Fibroblast of skin of back (primary cell): ENCODE measurements at places on chromosomes 6 and 20.

DNA sequence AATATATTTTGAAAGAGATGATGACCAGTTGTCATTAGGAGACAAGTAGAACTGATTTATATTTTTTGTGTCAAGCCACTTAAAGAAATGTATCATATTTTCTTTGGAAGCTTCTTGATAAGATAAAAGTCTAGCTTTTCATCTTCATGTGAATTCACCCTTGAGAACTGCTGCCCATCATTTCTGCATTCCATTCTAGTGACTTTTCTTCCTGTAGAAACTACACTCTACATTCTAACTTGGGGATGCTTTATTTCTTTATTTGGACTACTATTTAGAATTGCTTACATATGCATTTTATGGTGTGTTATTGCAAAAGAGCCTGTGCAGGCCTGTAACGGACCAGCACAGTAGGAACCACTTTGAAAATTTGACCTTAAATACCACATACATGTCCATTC is 335.0 kb upstream of the KCNQ5 start:
- DNase-seq: peak; percentile 82

DNA sequence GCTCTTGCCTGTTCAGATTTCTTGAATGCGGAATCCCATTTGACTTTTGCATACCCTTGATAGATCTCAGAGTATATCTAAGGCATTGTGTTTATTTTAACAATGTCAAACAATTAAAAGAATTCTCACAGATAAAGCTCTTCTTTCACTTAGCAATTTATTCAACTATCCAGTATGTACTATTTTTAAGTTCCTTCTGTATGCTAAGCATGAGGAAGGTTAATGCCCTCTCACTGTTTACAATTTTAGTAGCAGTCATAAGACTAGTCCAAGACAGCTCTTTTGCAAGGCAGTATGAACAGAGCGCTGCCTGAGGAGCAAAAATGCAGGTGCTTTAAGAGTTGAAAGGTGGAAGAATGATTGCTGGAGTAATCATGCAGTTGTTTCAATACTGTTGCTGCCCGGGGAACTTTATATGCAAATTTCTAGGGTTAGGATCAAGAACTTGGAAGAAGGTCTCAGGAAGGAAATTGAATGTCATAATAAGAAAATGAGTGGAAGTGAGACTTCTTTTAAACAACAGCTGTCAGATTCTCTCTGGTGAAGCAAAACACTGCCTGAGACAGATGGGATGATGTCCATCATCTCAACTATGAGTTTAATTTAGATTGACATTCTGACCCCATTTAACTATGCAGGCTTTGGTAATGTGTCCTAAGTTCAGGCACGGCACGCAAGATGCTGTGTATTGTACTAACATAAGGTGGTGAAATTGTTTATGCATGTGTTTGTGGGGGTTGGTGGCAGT is 1303.5 kb upstream of the CITED2 start:
- DNase-seq: no peak

DNA sequence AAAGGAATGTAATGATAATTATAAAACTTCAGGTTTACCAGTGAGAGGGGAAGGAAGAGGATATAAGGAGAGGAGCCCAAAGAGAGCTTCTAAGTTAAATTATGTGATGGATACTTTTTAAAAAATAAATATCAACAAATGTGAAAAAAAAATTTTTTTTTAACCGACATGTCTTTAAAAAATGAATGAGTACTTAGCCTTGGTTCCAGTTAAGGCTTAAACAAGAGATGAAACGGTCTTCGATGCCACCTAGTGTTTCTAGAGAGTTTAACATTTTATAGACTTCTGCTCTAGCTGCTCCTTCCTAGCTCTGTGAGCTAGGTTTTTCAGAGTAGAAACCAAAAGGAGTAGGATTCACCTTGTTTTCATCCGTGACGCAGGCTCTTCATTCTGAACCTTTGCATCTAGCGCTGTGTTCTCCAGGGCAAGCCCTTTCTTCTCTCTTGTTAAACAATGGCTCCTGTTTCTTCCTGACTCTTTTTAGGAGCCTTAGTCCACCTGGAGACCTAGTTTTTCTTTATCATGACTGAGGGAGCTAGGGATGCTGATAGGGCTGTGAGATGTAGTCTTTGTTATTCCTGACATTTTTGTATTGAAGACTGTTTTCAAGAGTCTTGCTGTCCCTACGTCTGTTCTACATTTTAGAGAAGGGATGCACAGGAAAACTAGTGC is 42.4 kb upstream of the GNRH2 start:
- peak; percentile 57 for DNase-seq

DNA sequence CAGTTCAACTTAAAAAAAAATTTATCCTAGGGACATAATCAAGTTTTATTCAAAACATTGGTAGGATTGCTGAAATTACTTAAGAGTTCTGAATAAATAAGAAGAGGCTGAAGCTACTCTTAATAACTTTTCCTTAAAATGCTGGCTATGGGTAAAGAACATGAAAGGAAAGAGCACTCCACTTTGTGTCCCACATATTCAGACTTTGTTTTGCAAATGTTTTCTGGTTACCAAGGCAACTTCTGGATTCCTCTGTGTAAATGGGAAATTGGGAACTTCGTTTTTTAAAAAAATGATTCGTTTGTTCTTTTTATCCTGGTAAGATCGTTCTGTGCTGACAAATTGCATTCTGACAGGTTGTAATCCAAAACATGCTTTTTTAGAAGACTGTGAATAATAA is 115.0 kb downstream of the KIF6 start:
- DNase-seq: peak; percentile 74

GRCh38 chr6:130421585-130421984 is 55.8 kb downstream of the TMEM200A start:
- peak; percentile 89 for DNase-seq

- no peak for DNase-seq
Observed at GRCh38 chr20:50019466-50020256, 36.9 kb downstream of the SNAI1 start.

DNA sequence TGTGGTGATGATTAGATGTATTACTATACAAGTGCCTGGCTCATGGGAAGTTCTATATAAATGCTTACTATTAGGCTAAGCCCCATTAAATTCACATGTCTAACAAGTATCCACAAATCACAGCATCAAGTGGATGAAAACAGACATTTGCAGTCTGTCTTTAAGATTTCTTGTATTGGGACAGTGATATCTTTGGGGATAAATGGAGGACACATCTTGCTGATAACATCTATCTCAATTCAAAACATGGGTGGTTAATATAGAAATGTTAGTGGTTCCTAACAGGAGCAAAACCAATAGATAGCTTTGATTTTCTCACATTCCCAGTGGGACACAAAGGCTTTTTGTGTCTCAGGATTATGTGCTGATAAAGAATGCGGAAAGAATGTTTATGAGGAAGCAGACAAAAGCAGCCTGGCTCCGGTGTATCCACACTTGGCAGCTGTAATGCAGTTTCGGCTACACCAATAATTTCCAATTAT is 29.3 kb downstream of the PTPRK start:
- DNase-seq: peak; percentile 34

GRCh38 chr6:153553627-153554026 is 422.5 kb upstream of the RGS17 start:
- DNase-seq: no peak

GRCh38 chr6:65052626-65053025 is 654.4 kb downstream of the EYS start:
- DNase-seq: no peak

GRCh38 chr20:46347841-46348803 is 39.8 kb upstream of the CDH22 start:
- peak; percentile 34 for DNase-seq

DNA sequence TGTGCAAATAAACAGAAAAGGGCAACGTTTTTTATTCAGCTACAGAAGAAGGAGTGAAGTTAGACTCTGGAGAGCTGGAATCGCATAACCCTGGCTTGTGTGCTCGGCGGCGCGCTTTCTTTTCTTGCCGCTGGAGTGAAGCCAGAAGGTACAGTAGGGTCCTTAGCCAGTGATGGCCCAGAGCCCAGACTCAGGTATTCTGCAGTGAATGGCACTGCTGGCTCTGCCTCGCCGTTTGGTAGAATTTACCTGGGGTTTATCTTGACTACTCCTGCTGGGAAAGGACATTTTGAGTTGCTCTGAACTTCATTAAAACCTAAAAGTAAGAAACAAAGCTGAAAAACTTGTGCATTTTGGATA is 56.9 kb upstream of the TIAM2 start:
- DNase-seq: no peak

DNA sequence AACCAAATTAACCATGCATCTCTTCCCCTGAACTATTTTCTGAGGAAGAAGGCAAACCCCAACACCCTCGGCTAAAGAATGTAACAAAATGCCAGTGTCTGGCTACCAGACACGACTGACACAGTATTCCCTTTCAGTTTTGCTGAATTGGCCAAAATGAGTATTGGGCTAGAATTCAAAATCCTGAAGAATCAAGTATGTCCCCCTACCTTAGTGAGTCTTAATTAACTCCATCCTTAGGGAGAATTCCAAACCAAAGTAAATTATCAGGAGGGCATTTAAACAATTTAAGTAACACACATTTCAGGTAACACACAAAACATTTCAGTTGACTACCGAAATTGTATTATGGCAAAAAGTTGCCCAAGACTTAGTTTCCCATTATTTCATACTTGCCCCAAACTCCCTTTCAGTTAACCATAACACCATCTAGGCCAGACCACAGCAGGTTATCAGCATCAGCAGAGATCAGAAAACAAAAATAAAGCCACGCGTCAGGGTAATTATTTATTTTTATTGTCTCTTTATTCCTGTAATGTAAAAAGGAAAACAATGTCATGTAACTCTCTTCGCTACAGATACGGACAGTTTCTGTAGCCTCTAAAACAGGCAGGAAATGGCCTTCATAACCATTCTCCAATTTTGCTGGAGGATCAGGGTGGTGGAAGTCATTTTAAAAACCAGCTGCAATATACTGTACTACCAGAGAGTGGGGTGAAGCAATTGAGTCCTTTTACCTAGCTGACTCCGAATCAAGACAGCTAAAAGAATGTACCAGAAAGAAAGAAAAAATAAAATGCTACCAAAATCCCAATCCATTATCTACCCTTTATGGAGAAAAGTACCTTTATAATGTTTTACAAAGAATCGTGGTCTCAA is 1.9 kb downstream of the SNX5 start:
- DNase-seq: peak; percentile 57

DNA sequence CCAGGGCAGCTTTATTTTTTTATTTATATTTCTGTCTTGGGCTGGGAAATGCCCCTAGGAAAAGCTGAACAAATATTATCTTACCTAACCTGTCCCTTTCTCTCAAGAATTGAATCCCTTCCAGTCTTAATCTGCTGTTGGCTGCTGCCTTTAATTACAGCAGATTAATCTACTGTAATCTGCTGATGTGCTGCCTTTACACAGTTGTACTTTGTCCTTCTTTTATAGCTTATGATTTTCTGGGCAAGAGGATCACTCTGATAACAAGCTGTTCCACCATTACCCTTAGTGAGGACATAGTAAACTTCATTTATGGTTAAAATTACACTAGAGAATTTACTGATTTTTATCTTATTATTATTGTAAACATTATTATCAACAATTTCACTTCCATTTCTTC is 234.5 kb upstream of the MAN1A1 start:
- no peak for DNase-seq

DNA sequence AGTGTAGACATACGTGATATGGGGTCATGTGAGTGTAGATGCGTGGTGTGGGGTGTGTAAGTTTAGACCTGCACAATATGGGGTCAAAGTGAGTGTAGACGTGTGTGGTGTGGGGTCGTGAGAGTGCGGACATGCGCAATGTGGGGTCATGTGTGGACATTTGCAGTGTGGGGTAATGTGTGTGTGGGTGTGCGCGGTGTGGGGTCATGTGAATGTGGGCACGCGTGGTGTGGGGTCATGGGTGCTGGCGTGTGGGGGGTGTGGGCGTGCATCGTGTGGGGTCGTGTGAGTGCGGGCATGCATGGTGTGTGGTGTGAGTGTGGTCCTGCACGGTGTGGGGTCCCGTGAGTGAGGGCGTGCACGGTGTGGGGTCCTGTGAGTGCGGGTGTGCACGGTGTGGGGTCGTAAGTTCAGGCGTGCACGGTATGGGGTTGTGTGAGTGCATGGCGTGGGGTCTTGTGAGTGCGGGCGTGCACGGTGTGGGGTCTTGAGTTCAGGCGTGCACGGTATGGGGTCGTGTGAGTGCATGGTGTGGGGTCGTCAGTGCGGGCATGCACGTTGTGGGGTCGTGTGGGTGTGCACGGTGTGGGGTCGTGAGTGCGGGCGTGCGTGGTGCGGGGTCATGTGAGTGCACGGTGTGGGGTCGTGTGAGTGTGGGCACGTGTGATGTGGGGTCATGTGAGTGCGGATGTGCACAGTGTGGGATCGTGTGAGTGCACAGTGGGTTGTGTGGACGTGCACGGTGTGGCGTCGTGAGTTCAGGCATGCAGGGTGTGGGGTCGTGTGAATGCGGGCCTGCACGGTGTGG is 14.3 kb downstream of the PCMTD2 start:
- no peak for DNase-seq

GRCh38 chr6:104322841-104323240 is 536.9 kb downstream of the HACE1 start:
- no peak for DNase-seq

DNA sequence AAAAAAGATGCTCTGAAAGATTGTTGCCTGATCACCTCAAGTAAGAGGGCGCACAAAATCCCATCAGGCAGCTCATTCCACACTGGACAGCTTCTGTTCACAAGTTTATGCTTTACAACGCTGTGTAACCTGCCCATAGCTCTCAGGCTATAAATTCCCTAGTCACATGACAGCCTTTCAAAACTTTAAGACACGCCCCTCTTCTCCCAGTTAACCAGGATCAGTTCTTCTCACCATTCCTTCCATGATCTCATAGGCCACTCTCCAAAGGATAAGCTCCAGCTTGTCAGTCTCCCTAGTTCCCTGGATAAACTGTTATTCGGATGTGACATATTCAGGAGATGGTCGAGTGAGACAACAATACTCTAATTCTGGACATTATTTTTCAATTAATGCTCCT is 15.0 kb downstream of the ADNP start:
- peak; percentile 54 for DNase-seq

DNA sequence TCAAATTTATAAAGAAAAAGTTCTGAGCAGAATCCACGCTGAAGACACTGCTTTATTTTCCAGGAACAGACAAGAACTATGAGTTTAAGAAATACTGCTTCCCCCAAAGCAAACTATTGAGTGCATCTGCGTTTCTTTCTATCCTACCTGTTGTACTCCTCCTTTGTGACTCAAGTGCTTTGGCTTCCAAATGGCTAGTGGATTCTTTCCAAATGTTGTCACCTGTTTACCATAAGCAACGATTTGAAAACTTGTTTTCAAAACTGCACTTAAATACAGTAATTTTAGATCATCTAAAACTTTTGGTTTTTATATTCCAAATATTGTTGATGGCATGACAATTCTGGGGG is 9.5 kb downstream of the PXDC1 start:
- no peak for DNase-seq

DNA sequence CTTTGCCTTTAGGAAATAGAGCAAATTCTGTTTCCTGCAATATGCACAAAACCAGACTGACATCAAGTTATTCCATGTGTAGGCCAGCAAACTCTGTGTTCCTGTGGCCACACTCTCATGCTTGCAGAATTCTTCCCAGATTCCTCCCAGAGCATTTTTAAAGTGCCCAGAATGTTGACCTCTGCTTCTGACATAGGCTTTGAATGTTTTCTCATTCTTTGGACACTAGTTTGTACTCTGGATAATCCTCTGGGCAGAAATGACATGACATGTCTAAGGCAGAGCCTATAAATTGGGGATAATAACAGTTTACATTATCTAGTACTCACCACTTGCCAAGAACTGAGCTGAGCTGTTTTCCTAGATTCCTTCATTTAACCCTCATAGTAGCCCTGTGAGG is 9.2 kb upstream of the EFHC1 start:
- DNase-seq: peak; percentile 31
